Muscle of arm (tissue), 14 donors: ENCODE measurements at places on chromosomes 13 and 19.

DNA sequence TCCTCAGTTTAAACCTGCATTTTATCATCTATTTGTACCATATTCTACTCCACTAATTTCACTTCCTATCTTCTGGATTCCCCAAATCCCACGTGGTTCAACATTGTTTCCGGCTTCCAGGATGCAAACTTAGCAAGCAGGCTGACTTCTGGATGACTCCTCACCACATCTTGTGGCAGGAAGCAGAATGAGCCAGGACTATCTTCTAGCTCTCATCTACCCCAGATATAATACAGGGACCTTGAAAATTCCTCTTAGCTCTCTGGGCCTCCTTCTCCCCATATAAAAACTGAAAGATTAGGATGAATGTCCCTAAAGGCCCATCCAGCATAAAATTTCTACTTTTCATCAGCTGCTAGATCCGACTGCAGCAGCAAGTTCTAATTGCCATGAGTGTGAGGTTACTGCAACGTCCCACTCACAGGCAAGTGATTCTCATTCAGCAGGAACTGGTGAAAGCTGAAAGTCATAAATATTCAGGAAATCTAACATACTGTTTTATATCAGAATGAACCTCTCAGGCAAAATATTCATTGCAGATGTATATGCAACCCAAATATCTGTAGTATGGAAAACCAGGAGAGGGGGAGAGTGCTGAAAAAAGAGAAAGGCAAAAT lies 93.4 kb downstream of the KCTD12 start:
- DNase-seq = peak; percentile 93

- no peak for DNase-seq
These were observed 38.8 kb downstream of the SLITRK5 start for GRCh38 chr13:87709947-87710346.

DNA sequence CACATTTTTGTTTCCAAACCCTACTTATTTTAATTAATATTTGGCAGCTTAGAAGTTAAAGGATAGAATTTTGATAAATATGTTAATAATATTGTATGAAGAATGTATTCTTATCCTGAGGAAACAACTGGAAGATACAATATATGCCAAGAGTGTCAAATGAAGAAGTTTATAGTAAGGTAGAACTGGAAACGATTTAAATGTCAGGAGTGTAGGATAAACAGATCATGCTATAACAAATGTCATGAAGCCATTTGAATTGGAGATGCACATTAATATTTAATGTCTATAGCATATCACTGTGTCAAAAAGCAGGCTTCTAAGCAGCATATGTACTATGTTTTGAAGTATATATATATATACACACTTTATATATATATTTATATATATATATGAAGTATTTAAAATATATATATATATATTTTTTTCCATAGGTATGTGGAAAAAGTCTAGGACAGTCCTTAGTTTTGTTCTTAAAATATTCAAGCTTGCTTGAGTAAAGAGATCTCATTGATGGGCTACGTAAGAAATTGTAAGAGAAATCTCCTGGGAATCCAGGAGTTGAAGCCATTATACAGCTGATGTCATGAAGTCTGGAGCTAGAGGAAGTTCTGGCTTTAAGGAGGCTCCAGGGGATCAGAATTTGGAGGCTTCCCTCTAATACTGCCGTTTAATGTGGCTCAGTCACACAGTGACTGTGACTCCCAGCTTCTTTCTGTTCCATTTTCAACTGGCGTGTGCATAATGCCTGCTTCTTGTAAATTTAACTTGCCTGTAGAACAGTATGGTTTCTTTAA lies 79.9 kb upstream of the MYCBP2 start:
- DNase-seq = no peak

DNA sequence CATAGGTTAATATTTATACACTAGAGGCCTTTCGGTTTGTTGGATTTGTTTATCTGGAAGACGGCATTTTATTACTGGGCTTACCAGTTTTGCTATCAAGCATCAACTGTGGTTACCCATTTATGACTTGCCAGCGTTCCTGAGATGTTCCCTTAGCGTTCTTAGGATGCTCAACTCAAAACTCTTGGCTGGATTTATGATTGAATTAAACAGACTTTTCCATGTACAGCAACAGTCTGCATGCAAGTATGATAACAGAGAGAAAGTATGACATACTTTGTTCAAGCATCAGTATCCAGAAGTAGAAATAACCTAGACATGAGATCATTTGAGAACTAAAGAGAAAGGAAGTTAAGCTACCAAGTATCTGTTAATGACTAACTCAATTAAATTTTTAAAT lies 29.9 kb upstream of the RNF113B start:
- no peak for DNase-seq

- DNase-seq = peak; percentile 31
These were observed 396.9 kb upstream of the SLITRK5 start for GRCh38 chr13:87274209-87274819.

GRCh38 chr19:43524922-43525835 lies 1.8 kb downstream of the ETHE1 start:
- peak; percentile 9 for DNase-seq

DNA sequence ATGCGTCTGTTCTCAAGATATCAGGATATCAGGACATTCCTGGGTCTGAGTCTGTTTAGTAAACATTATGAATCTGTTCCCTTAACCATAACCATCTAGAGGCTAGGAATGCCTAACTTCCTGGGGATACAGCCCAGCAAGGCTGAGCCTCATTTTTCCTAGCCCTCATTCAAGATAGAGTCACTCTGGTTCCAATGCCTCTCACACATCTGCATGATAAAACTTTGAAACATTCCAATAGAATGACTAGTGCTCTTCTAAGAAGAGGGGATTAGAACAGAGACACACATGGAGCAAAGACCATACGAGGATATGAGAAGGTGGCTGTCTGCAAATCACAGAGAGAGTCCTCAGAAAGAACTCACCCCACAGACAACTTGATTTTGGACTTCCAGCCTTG lies 20.6 kb upstream of the CABP5 start:
- no peak for DNase-seq

- no peak for DNase-seq
These were observed 258.7 kb upstream of the GPC6 start for GRCh38 chr13:92967923-92968322.

DNA sequence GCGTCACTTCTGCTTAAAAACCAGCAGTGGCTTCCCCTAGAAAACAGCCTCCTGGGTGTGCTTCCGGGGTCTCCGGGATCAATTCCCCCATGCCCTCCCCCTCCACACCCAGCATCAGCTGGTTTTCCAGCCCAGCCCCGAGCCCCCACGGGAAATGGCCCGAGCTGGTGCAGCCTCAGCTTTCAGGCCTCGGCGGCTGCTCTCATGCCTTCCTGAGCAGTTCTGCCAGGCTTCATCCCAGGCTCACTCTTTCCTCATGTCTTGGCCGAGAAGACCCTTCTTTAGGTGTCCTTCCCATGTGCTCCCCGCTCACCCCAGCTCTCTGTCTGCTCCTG lies 103.1 kb upstream of the RNF113B start:
- no peak for DNase-seq

DNA sequence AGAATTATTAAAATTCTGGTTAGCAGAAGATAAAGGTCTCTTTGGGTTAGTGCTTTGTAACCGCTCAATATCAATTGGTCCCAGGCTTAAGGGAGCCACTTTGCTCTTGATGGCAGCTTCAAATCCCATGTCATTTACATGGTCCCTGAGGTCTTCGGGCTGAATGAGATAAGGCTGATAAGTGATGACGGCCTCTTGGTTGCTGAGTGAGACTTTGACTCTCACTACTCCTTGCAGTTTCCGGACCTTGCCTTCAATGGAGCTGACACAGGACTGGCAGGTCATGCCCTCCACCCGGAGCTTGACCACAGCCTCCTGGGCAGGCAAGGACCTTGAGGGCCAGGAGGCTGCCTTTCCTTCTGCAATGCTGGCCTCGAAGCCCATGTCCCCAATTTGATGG lies 36.8 kb downstream of the ATP7B start:
- DNase-seq = no peak

- DNase-seq = no peak
These were observed 13.9 kb upstream of the DACH1 start for GRCh38 chr13:71880753-71881541.

DNA sequence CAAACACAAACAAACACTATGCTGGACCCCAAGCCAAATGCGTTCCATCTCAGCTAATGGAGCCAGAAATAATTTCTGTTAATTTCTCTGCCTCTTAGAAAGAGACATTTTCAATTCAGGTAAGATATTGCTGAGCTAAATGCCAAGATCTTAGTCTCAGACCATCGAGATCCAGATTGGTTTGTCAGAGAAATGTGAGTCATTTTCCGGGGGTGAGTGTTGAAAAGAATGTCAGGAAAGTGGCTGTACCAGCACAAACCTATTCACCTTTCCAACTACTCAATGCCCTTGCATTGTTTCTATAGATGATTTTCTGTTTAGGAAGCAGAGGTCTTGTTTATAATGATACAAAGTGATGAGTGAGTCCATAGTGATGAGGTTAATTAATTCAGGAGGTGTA lies 266.8 kb upstream of the TSHZ3 start:
- DNase-seq = no peak

GRCh38 chr19:5144545-5145179 lies 175.7 kb downstream of the KDM4B start:
- no peak for DNase-seq

DNA sequence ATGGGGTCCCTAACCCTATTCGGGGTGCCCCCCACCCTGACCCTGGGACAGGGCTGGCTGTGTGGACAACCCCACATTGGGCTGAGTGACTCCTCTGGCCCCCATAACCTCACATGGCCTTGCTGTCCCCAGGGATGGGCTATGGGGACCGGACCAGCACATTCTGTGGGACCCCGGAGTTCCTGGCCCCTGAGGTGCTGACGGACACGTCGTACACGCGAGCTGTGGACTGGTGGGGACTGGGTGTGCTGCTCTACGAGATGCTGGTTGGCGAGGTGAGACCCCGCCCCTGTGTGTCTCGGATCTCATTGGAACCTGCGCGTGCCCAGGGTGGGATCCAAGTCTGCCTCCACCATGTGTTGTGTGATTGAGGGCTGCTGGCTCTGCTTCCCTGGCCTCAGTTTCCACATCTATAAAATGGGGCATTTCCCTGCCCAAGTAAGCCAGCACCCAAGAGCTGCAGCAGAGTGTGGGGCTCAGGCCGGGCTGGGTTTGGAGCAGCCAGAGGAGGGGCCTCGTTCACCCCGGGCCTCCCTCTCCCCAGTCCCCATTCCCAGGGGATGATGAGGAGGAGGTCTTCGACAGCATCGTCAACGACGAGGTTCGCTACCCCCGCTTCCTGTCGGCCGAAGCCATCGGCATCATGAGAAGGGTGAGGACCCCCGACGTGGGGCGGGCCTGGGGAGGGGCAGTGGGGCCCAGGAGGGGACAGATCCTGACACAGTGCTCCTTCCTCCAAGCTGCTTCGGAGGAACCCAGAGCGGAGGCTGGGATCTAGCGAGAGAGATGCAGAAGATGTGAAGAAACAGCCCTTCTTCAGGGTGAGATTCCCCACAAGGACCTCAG lies 4.9 kb downstream of the PTGER1 start:
- DNase-seq = no peak

GRCh38 chr13:20192158-20192835 lies 441 bp downstream of the GJB2 start:
- no peak for DNase-seq

DNA sequence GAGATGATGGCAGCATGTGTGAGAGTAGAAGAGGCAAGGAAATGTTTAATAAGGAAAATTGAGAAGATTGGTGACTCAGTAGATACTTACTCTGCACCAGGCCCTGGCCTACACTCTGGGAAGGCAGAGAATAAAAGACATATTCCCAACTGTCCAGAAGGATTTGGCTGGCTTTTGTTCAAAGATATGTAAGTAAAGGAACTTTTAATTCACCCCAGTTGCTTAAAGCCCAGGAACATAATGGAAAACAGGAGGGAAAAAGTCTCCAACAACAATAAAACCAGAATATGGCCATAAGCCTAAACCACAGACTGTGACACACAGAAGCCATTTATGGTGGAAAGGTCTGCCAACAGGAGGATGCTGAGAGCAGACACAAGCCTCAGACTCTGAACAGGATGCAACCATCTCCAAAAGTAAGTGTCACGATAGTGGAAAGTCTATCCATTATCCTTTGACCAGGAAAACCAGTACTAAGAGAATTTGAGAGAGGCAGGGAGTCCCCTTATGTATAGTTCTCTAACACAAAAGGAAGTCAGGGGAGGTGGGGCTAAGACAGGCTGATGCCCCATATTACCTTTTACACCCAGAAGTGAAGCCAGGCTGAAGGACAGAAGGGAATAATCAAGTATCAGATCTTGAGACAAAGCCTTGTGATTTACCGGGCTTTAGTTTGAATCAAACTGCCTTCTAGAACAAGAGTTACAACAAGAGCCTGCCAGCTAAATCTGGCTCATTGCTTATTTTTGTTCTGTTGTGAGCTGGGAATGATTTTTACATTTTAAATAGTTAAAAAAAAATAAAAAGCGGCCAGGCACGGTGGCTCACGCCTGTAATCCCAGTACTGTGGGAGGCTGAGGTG lies 169.5 kb upstream of the STARD13 start:
- peak; percentile 63 for DNase-seq

- no peak for DNase-seq
These were observed 142.5 kb downstream of the LACC1 start for GRCh38 chr13:44022196-44022595.

DNA sequence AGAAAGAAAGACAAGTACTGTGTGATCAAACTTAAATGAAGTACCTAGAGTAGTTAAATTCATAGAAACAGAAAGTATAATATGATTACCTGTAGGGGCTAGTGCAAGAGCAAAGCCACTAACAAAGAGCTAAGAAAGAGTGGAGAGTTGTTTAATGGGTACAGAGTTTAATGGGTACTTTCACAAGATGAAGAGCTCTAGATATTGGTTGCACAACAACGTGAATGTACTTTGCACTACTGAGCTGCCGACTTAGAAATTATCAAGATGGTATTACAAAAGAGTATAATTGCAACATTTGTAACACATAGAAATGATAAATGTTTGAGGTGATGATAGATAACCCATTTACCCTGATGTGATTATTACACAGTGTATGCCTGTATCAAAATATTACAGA lies 140.3 kb upstream of the GPC6 start:
- DNase-seq = no peak

- DNase-seq = no peak
These were observed 19.7 kb downstream of the VRK3 start for GRCh38 chr19:50005428-50005827.

DNA sequence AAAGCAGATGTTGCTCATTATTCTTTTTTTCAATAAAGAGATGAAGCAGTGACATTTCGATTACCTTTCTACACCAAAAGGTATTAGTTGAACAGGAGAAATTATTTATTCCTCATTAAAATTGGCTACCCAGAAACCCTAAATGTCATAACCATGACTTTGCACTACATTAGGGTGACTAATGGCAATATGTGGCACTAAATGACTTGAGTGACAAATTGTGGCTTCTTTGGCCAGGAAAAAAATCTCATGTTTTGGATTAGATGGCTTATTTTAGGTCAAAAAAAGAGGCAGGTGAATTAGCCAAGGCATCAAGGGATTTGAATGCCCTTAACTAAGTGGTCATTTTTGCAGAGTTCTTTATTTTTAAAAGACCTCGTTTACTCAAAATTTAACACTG lies 353.9 kb downstream of the NDFIP2 start:
- DNase-seq = no peak

GRCh38 chr13:101242720-101243119 lies 173.6 kb downstream of the NALCN start:
- DNase-seq = no peak
